ENCODE measurements at places on chromosomes 1 and 21.

DNA sequence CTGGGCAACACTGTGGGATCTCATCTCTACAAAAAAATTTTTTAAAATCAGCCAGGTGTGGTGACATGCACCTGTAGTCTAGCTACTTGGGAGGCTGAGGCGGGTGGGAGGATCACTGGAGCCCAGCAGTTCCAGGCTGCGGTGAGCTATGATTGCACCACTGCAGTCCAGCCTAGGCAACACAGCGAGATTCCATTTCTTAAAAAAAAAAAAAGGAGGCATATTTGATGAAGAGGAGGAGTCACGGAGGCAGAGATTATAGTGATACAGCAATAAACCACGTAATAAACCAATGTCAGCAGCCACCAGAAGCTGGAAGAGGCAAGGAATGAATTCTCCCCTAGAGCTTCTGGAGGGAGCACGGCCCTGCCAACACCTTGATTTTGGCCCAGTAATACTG, 4.0 kb downstream of the LIX1L start:
- no peak for DNase-seq

DNA sequence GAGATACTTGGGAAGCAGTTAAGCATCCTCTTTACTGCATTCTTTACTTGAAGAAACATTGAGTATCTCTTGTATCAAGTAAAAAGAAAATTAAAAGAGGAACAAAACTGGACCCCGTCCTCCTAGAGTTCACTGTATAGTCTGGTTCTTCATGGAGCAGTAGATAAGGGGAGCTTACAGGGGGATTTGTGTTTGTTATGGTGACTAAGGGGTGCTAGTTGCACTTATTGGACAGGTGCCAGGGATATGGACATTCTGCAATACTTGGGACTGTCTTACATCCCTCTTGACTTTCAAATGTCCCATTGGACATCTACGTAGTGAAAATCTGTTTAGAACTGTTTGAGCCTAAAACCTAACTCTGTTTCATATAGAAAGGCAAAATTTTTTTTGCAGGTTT, 67.2 kb downstream of the ALG14 start:
- no peak for DNase-seq

GRCh38 chr1:23868557-23869016, 497 bp upstream of the FUCA1 start:
- no peak for DNase-seq

DNA sequence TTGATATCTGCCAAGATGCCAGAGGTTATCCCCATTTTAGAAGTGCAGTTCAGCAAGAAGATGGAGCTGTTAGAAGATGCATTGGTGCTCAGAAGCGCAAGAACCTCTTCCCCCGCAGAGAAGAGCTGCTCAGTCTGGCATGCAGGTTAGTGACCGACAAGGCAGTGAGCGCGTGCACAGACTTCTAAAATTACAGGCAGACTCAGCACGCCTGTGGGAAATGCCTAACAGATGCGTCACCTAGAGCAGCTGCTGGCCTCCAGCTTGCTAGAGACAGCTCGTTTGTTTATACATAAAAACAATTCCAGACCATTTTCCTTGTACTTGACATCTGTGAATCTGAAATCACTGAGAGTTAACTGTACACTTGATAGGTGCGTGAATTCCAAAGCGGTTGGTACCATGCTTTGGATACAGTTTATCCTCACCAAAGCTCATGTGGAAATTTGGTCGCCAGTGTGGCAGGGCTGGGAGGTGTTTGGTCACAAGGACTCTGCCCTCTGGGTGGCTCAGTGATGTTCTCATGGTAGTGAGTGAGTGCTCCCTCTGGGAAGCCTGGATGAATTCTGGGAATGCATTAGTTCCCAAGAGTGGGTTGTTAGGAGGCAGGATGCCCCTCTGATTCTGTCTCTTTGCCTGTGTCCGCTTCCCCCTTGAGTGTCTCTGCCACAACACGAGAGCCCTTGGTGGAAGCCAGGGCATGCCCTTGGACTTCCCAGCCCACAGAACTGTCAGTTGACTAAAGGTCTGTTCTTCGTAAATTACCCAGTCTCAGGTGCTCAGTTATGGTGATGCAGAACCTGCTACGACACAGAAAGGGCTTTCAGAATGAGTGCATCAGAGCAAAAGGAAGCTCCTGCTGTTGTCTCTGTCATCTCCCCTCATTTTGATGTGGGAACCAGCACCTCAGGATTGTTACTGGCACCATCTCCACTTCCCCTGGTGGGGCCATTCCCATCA, 24.4 kb downstream of the SNAP47 start:
- no peak for DNase-seq

GRCh38 chr1:64194168-64195080, 9.0 kb upstream of the UBE2U start:
- no peak for DNase-seq

GRCh38 chr21:28179136-28179535, 813.5 kb downstream of the LTN1 start:
- DNase-seq = no peak

- DNase-seq = no peak
These were observed 106.9 kb downstream of the KCND3 start for GRCh38 chr1:111882559-111882958.

- DNase-seq = peak; percentile 76
These were observed 158.8 kb downstream of the TOMM20 start for GRCh38 chr1:234969581-234970400.

DNA sequence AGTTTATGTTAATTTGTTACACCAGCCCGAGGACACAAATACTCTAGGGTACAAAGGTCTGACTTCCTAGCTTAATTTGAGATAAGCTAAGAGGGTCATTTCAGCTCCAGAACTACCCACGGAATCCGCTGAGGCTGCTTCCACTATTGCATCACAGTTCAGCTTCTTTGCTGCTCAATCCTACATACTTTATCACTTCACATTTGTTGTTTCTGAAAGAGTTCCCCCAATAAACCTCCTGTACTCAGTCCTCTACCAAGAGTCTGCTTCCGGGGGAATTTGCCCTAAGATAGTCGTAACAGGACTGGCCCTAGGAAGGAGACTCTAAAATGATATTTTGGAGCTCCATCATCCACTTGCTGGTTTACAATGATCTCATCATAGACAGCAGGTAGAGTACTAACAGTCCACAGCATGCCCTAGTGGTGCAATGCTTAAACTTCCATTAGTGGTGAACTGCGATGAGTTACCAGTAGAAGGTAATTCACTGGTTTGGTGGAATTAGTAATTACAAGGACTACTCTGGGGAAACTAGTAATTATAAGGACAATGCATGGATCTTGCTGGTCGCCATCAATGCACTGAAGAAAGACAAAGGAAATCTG, 229.3 kb downstream of the USH2A start:
- DNase-seq = no peak

DNA sequence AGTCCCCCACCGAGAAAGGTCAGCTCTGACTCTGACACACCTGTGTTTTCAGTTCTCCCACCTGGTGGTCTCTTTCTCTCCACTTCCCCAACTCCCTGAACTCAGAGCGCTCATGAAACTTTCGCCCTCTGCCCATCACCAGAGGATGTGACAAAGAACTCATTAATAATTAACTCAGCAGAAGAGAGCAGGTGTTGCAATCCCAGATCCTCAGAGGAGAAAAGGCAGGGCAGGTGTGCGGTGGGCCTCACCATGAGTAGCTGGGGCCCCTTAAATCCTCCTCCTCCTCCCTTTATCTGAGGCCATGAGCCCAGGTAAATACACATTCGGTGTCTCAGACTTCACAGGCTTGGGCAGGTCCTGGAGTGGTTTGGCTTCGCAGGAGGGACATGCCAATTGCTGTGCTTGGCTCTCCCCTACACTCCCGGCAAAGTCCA, 1.7 kb upstream of the LAMB3 start:
- DNase-seq = no peak

- no peak for DNase-seq
These were observed 641 bp upstream of the ZBTB21 start for GRCh38 chr21:42010507-42011495.

- DNase-seq = no peak
These were observed at the start of gene C1orf94 for GRCh38 chr1:34176830-34177603. C1orf94 (plus strand) TSS chr1:34176907; CDS start chr1:34177790, 883 bp downstream.

- DNase-seq = peak; percentile 27
These were observed 959 bp downstream of the CD58 start for GRCh38 chr1:116569776-116570357.

DNA sequence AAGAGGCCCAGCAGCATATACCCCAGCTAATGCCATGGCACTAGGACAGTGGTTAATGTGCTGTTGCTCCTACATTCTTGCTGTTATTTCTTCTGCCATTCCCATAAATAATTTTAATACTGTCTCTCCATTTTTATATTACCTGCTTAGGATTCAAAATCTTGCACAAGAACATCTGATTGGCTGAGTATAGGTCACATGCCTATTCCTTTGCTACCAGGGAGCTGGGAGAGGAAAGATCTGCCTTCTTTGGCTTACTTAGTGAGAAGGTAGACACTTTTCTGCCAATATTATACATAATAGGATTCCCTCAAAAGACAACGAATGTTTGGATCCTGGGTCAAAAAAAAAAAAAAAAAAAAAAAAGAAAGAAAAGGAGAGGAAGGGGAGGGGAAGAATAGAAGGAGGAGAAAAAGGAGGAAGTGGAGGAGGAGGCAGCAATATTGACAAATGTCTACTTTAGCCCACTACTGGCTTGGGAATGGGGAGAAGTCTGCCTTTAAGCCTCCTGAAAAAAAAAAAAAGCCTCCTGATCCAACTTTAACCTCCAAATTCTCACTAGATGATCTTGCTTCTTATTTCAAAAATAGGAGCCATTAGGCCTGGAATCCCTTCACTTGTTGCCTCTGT, 134.5 kb upstream of the HNRNPU start:
- DNase-seq = no peak

DNA sequence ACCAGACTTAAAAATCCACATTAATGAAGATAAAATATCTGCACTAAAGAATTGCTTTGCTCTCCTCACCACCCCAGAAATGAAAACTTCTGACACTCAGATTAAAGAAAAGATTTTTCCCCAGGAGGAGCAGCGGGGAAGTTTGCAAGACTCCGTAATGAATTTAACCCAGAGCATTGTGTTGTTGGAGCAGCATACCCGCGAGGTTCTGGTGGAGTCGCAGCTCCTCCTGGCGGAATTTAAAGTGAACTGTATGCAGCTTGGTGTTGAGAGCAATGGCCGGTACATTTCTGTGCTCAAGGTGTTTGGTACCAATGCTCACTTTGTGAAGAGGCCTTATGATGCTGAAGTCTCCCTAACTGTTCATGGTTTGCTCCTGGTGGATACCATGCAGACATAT, 46.4 kb downstream of the VPS13D start:
- peak; percentile 13 for DNase-seq

GRCh38 chr1:36740446-36740845, 257.7 kb upstream of the CSF3R start:
- no peak for DNase-seq

DNA sequence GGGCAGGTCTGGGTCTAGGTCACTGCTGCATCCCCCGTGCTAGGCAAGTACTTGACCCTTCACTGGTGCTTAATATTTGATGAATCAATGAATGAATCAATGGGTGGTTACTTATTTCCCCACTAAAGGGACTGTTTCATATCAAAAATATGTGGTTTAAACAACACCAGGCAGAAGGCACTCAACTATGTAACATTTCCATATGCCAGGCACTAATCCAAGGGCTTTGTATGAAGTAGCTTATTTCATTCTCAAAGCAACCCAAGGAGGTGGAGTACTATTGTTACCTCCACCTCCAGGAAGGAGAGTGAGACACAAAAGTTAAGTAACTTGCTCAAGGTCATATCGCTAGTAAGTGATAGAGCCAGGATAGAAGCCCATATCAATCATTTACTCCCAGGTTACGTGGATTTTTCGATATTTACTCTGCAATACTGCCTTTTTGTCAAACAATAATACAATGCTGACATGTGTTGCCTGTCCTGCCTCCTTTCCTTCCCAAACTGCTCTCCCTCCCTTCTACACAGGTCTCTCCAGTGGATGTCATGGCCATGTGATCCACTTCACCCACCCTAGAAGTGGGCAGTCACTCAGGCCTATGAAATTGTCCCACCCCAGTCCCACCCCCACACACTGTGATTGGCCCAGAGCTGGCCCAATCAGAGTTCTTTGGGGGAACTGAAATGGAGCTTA, 142.8 kb downstream of the ETS2 start:
- DNase-seq = no peak

DNA sequence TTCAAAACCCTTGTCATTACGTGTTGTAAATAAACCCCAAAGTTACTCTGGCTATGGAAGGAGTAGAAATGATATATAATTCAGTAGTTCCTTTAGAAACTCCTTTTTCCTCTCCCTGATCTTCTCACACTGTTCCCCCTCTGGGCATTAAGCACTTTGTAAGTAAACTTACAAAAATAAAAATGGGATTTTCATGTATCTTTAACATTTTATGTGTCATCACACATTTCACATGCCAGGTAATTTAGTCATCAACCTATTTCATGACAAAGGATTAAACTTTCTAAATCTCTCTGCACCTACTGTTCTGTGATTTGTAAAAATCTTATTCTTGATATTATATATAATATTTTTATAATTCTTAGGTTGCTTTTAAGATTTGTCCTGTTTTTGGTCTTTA, 176.9 kb downstream of the NEK7 start:
- DNase-seq = no peak
